Caco-2 (cell line): ENCODE measurements at places on chromosomes 16 and 17.

DNA sequence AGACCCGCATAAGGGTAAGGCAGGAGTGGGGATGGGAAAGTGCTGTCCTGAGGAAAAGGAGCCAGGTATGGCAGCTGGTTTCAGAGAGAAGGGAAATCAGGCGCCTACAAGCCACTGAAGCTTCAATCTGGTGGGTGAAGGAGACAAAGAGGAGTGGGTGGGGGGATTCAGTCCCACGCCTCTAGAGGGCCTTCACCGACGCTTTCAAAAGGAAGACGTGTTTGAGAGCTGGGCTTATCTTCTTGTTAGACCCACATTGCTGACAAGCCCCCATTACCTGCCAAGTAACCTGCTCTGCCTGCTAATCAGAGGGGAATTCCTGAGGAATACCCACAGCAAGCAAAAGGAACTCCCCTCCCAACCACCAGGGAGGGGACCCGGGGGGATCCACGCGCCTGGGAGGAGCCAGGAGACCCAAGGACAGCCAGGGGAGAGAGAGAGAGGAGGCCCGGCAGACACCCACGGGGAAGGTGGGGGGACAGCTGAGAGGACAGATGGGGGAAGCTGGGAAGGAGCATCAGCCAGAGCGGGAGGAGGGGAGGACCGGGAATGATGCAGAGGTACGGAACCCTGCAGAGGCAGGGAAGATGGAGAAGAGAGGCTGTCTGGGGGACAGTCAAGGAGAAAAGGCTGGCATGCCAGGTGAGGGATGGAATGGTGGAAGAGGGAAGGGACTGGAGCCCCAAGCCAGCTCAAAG lies 1.0 kb downstream of the MTMR4 start:
- DNase-seq, result no peak

- DNase-seq, result no peak
These were observed 2.7 kb downstream of the POLG2 start for GRCh38 chr17:64494121-64494520.

DNA sequence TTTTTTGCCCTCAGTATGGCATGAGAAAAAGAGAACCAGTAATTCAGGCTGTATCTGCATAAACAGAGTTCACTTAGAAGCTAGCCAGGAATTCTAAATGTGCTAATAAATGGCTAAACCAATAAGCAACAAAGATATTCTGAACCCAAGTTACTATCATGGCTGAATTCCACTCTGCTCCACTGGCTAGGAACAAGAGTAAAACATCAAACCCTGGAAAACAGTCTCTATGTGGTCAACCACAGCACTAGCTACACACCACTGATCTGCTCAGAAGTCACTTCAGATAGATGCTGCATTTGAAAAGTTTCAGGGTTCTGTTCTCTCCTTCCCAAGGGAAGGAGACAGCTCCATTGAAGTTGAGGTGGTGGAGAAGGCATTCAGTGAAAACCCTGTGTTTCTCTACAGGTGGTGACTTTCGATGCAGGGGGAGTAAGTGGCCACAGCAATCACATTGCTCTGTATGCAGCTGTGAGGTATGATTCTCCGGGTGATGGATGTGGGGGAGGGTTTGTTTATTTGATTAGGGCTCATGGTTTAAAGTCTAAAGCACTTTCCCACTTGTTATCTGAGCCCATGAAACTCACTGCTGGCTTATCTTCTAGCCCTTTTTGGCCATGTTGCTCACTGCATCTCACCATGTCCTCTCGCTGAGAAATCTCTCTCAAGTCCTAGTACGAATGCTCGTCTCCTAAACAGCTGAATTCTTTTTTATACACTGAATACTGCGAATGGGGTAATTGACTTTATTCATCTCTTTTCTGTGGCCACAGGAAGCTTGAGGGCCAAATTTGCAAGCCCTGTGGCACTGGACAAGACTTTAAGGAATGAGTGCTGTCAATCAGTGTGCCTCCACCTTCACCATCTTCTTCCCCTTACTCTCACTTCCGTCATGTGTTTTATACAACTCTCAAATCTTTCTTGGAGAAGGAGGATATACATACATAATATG lies 39.9 kb downstream of the CENPV start:
- DNase-seq, result peak; percentile 56

DNA sequence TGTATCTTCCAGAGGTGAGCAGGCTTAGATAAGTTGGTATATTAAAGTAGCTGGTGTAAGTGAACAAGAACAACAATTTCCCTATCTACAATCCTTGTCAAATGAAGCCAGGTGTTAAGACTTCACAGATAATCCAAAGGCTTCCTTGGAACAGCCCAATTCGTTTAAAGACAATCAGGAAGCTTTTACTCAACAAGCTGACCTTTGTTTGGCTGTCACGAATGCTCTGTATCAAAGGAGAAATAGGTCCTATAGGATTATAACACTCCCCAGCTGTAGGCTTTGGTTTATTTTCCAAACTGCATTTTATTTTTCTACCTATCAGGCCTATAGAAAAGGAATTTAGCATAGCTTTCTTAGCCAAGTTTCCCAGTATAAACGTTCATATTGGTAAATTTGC lies 766.5 kb upstream of the GOT2 start:
- DNase-seq, result no peak

DNA sequence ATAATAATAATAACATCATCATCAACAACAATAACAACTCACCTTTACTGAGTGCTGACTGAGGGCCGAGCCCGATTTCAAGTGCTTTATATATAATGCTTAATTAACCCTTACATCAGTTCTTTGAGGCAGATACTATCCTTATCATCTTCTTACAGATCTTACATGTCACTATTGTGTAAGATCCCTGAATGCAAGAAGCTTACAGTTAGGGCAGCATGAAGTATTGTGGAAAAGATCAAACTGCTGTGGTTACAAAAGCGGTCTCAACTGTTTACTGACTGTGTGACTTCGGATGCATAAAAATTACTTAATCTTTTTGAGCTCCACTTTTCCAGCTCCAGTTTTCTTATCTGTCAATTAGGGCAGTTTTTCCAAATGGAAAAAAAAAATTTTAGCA lies 3.3 kb downstream of the VAT1 start:
- DNase-seq, result no peak

- no peak for DNase-seq
These were observed 189.3 kb upstream of the COX10 start for GRCh38 chr17:13879961-13880466.

DNA sequence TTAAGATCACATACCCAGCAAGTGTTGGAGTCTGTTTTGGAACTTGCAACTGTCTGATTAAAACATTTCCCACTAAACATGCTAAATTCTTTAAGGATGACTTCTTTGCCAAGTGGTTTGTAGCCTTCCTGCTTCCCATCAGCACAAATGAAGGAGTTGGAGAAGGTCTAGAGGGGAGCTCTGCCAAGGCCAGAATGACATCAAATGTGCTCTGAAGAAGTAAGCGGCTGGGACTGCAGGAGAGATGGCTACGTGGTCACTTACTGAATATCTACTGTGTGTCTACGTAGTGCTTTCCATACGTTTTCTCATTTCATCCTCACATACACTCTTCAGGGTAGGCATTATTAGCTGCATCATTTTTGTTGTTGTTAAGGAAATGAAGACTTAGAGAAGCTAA lies 135.7 kb upstream of the NLRP1 start:
- no peak for DNase-seq

GRCh38 chr16:86248310-86248905 lies 261.9 kb upstream of the FOXF1 start:
- DNase-seq, result no peak

DNA sequence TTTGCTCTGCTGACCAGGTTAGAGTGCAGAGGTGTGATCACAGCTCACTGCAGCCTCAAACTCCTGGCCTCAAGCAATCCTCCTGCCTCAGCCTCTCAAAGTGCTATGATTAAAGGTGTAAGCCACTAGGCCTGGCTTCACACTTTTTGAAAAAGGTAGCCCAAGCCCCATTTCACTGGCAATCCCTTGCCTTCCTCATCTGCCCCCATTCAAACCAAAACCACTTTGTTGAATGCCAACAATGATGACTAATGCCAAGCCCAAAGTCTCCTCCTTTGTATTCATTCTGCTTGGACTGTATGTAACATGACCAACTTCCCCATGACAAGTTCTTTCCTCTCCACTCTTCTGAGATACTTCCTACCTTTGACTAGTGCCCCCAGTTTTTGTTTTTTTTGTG lies 33.1 kb downstream of the N4BP1 start:
- DNase-seq, result no peak

DNA sequence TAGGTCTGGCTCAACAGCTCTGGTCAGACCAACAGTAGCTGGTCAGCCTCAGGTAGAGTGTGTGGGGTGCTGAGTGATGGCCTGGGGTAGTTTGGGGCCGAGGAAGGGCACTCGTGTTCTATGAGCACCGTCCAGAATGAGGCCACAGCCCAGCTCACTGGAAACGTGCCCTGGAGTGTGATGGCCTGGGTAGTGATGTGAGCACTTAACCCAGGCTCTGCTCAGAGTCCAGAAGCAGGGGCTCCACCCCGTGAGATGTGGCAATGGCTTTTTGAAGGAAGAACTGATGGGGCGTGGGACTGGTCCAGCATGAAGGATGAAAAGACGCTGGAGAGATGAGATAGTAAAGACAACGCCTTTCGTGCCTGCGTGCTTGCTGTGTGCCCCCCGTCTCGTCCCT lies 35.3 kb downstream of the NTN1 start:
- no peak for DNase-seq

GRCh38 chr17:19752216-19753050 lies 4.3 kb upstream of the ALDH3A1 start:
- DNase-seq, result no peak

DNA sequence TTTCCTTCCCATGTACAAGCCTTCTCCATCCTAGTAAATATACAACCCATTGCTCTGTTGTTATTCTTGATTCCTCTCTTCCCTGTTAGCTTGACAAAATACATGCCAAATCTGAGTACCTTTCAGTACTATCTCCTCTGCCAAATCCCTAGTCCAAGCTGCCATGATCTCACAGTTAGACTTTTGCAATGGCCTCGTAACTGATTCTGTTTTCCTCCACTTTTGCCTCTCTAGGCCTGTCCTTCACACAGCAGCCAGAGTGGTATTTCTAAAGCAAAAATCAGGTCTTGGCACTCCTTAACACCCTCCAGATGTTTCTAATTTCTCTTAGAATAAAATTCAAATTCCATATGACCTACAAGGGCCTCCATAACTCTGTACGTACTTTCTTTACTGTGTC lies 153.0 kb upstream of the RBL2 start:
- DNase-seq, result no peak

- no peak for DNase-seq
These were observed 49.6 kb downstream of the KCNJ12 start for GRCh38 chr17:21425736-21426135.
